ENCODE measurements at places on chromosomes 4 and X. TPM values are rescaled to one million over a fixed set of nuclear protein-coding genes. Genes with fewer than 3 reads are reported as not detected.

DNA sequence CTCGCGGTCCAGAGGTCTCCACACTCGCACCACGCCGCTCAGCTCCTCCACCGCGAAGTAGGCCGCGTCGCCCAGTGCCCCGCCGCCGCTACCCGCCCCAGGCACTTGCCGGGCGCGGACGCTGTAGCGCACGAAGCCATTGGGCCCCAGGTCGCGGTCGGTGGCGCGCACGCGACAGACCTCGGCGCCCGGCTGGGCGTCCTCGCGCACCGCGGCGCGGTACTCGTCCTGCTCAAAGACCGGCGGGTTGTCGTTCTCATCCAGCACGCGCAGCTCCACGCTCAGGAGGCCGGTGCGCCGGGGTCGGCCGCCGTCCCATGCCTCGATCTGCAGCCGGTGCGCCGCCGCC, 1.4 kb downstream of the DCHS2 start:
- peaks cover 15% of the 10 kb centered on the region for H3K4me1 ChIP-seq
- peaks cover 44% of the 10 kb centered on the region for H3K27me3 ChIP-seq
- peak; percentile 48 for DNase-seq
- peak overlapping the region; percentile 60 for H3K4me3 ChIP-seq
- H3K27ac ChIP-seq, result peak overlapping the region; percentile 9

GRCh38 chr4:167867191-167867590, 225.1 kb upstream of the ANXA10 start:
- no peaks in the 10 kb centered on the region for H3K36me3 ChIP-seq
- no peak overlapping the region for H3K4me3 ChIP-seq
- no peaks in the 10 kb centered on the region for H3K4me1 ChIP-seq

The GAGE12E gene
- not detected for total RNA-seq

The ARMCX5 gene
- total RNA-seq, result 13.4 TPM

DNA sequence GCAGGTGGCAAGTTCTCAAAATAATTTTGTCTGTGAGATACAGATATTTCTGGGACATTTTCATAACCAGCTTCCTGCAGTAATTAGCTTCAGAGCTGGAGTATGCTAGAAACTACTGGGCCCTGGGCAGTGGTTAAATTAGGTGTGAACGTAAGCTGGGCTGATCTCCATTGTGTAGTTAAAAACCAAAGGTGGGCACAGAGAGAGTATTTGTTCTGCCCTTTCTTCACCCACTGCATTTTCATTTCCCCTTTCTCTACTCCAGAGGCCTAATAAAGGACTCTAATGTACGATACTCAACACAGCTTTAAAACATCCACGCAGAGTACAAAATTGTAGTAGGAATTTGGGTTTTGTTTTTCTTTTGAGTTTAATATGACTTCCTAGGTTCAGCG, 252.7 kb downstream of the SPRY1 start:
- no peaks in the 10 kb centered on the region for H3K27me3 ChIP-seq
- peak overlapping the region; percentile 99 for H3K27ac ChIP-seq
- H3K36me3 ChIP-seq, result peaks cover 8% of the 10 kb centered on the region
- peaks cover 29% of the 10 kb centered on the region for H3K4me1 ChIP-seq
- peak; percentile 35 for DNase-seq

DNA sequence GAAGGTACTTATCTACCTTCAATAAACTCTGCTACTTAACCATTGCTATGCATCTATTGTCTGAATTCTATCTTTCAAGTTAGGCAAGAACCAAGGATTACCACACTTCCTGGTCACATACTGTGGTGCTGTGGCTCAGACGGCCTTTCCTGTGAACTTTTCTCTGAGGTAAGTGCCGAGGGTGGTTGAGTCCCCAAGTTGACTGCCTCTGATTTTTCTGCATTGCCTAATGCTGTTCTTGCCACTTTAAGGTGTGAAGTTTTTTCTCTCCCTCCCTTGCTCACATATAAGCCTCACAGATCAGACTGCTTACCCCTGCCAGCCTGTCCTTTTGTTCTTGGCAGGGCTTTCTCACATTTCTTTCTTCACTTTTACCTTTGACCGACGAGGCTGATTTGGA, 348.0 kb upstream of the POU3F4 start:
- no peak overlapping the region for H3K4me3 ChIP-seq
- no peak for DNase-seq
- no peak overlapping the region for H3K27ac ChIP-seq
- H3K4me1 ChIP-seq, result no peaks in the 10 kb centered on the region
- H3K27me3 ChIP-seq, result no peaks in the 10 kb centered on the region

DNA sequence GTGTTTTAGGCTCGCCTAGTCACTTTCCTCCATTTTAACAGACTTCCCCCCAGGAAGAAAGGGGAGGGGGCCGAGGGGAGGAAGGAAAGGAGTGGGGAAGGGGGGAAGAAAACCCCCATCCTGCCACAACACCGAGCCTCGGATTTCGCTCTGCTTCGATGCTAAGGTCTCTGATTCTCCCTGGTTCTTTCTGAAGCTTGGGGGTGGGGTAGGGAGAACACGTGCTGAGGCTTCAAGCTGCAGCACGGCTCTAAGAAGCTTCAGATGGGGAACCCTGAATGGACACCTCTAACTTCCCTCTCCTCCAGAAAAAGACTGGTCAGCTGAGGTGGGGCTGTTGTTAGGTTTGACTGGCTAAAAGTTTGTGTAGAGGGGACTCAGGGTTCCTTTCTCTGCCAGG, 61.8 kb downstream of the RHOH start:
- no peak overlapping the region for H3K4me3 ChIP-seq
- no peaks in the 10 kb centered on the region for H3K27me3 ChIP-seq
- no peak for DNase-seq
- no peak overlapping the region for H3K27ac ChIP-seq

The NAA11 gene
- total RNA-seq, result 0.13 TPM

All from muscle of leg (tissue), 16 donors.